Activated T-cell treated with anti-CD3 and anti-CD28 coated beads, Interleukin-2, amount 50 U/mL, for 72 hours (primary cell): ENCODE measurements at places on chromosomes 3 and 15. TPM values are rescaled to one million over a fixed set of nuclear protein-coding genes. Genes with fewer than 3 reads are reported as not detected.
A peak's percentile ranks its signal among the peaks of the same experiment; 100 is the strongest.

GRCh38 chr3:134074790-134075567, 45.3 kb upstream of the SLCO2A1 start:
- H3K27me3 ChIP-seq: peaks cover 5% of the 10 kb centered on the region
- DNase-seq: no peak
- H3K36me3 ChIP-seq: no peaks in the 10 kb centered on the region
- H3K4me1 ChIP-seq: no peaks in the 10 kb centered on the region

The CPEB1 gene
- 1.1 TPM for total RNA-seq

The ANKRD63 gene
- not detected for total RNA-seq

- DNase-seq: no peak
- no peaks in the 10 kb centered on the region for H3K36me3 ChIP-seq
- H3K4me1 ChIP-seq: no peaks in the 10 kb centered on the region
Observed at GRCh38 chr3:182325213-182325950, 467.9 kb upstream of the ATP11B start.

DNA sequence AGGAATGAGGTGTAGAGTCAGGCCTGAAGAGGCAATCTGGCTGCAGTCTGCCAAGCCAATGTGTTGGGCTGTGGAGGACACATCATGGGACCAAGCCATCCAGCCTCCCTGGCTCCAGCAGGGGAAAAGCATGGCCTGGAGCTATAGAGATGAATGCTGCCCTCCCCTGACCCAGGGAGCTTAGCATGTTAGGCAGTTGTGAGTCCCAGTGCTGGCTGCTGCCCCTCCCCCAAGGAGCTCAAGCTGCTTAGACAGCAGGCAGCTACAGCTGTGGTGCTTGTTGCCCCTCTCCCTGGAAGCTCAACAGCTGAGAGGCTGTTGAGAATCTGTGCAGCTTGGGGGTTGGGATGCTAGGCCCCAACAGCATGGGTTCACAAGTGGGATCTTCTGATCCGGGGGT, 85.6 kb upstream of the DNAJC19 start:
- no peak overlapping the region for H3K4me3 ChIP-seq
- no peak overlapping the region for H3K27ac ChIP-seq
- H3K36me3 ChIP-seq: peaks cover 5% of the 10 kb centered on the region

- H3K4me1 ChIP-seq: peaks cover 5% of the 10 kb centered on the region
- no peaks in the 10 kb centered on the region for H3K36me3 ChIP-seq
- DNase-seq: no peak
- no peaks in the 10 kb centered on the region for H3K27me3 ChIP-seq
Observed at GRCh38 chr15:78415284-78415683, 22.7 kb upstream of the IREB2 start.

The DPPA4 gene
- 0.86 TPM for total RNA-seq

The SH2D7 gene
- not detected for total RNA-seq

GRCh38 chr3:3772920-3773319, 26.3 kb upstream of the LRRN1 start:
- H3K4me3 ChIP-seq: no peak overlapping the region
- no peaks in the 10 kb centered on the region for H3K36me3 ChIP-seq
- H3K27ac ChIP-seq: no peak overlapping the region
- H3K4me1 ChIP-seq: no peaks in the 10 kb centered on the region

The TERC gene
- total RNA-seq: 5.6 TPM

- H3K36me3 ChIP-seq: no peaks in the 10 kb centered on the region
- H3K4me1 ChIP-seq: peaks cover 4% of the 10 kb centered on the region
- no peak for DNase-seq
- no peak overlapping the region for H3K4me3 ChIP-seq
Observed at GRCh38 chr15:40430271-40430805, 10.4 kb upstream of the BAHD1 start.

The DNAH12 gene
- 0.21 TPM for total RNA-seq

The GOLGA6L4 gene
- 2.6 TPM for total RNA-seq

The ZBTB11 gene
- total RNA-seq: 31.9 TPM

DNA sequence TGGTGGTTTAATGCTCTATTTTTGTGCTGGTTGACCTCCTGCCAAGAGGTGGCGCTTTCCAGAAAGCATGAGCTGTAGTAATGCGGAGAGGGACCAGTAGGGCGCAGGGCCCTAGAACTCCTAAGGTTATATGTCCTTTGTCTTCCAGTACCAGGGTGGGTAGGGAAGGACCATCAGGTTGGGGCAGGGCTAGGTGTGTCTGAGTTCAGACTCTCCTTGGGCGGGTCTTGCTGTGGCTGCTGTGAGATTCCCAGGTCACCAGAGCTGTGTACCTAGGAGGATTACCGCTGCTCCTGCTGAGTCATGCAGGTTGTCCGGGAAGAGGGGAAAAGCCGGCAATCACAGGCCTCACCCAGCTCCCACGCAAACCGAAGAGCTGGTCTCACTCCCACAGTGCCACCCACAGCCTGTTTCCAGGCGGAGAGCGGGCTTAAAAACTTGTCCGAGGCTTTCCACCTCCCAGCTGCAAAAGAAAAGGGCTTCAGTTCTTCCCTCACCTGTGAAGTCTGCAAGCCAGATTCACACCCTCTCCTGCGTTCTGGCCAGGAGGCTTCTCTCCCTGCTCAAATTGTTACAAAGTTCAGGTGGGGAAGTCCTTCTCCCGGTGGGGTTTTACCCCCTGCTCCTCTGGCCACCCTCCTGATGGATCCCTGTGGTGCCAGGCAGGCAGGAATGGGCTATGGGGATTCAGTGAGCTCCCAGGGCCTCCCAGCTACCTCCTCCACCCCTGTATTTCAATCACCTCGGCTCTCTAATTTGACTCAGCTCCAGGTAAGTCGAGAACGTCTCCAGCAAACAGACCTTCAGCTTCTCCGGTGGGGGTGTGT, 37.7 kb upstream of the BCHE start:
- H3K4me3 ChIP-seq: no peak overlapping the region
- peaks cover 2% of the 10 kb centered on the region for H3K36me3 ChIP-seq
- H3K27ac ChIP-seq: no peak overlapping the region

GRCh38 chr3:57157545-57157944, 7.6 kb downstream of the IL17RD start:
- no peak overlapping the region for H3K4me3 ChIP-seq
- DNase-seq: no peak
- H3K27me3 ChIP-seq: peaks cover 54% of the 10 kb centered on the region
- H3K4me1 ChIP-seq: peaks cover 6% of the 10 kb centered on the region
- no peak overlapping the region for H3K27ac ChIP-seq
- H3K36me3 ChIP-seq: no peaks in the 10 kb centered on the region

DNA sequence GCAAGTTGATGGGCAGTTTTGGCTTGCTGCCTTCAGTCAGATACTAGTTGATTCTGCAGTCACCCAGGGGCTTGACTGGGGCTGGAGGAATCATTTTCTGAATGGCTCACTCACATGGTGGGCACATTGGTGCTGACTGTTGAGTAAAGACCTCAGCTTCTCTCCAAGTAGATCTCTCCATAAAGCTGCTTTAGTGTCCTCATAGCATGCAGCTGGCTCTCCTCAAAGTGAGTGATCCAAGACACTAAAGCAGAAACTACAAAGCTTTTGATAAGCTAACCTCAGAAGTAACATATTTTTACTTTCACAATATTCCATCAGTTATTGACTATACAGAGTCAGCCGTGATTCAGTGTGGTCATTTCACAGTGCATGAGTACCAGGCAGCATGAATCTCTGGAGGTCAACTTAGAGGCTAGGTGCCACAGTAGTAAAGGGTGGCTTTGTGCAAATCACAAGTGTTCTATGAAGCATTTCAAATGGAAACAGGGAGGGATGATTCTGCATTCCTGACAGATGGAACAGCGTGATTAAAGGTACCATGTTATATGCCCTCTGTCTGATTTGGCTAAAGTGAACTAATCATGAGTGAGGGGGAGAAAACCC, 24.3 kb upstream of the ATP8B4 start:
- no peak overlapping the region for H3K27ac ChIP-seq
- peaks cover 31% of the 10 kb centered on the region for H3K4me1 ChIP-seq
- H3K27me3 ChIP-seq: no peaks in the 10 kb centered on the region
- H3K4me3 ChIP-seq: no peak overlapping the region
- no peak for DNase-seq
- no peaks in the 10 kb centered on the region for H3K36me3 ChIP-seq

The PRTG gene
- total RNA-seq: 0.25 TPM

The SPATA12 gene
- not detected for total RNA-seq

DNA sequence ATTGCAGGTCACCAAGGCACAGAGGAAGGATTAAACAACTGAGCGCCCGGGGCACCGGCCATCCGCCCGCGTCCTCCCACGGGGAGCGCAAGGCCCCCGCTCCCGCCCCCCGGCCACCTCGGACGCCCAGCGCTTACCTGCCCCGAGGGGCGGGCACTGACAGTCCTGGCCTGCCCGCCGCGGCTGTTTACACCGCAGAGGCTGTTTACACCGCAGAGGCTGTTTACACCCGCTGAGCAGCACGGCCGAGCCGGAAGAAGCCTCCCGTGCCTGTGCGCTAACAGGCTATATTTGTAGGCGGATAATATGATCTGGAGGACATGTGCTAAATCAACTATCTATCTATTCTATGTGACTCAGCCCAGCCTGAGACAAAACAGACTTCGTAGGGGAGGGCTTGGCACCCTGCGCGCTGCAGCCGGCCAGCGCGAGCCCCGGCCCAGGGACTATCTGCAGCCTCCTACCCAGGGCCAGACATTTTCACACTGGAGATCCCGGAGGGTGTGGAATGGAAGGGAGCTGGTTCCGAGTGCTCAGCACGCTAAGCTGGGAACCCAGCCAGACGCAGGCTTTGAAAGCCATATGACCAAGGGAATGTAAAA, at the start of gene LRRC2:
Gene LRRC2, minus strand, starts transcription at position 263 of the 602 bp plus-strand sequence. CDS start 14,711 bp downstream, outside the sequence.
- peaks cover 10% of the 10 kb centered on the region for H3K4me1 ChIP-seq
- peaks cover 48% of the 10 kb centered on the region for H3K27me3 ChIP-seq
- no peak within 1 kb of the TSS for H3K27ac ChIP-seq
- H3K36me3 ChIP-seq: no peaks in the 10 kb centered on the region
- DNase-seq: peak; percentile 18

GRCh38 chr15:98207928-98208327, 247.4 kb downstream of the ARRDC4 start:
- no peak overlapping the region for H3K4me3 ChIP-seq
- H3K27ac ChIP-seq: no peak overlapping the region
- H3K4me1 ChIP-seq: no peaks in the 10 kb centered on the region
- no peaks in the 10 kb centered on the region for H3K36me3 ChIP-seq

The GTF2E1 gene
- 15.9 TPM for total RNA-seq

DNA sequence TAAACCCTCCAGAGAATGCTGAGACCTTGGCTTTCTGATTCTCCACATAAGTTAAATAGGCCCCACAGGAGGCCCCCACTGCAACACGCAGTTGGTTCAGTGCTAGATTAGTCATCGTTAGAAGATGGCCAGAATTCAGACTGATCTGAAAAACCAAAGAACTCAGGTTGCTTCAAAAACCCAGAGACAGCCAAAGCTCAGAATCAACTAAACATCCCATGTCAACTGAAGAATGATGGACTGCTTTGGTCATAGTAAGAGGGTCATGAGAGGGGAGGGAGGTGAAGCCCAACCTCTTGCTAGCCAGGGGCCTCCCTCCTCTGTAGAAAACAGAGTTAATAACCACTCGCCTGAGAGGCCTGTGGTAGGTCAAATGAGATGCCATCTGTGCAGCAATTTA, 93.1 kb downstream of the AKAP13 start:
- peak; percentile 9 for DNase-seq
- H3K27me3 ChIP-seq: no peaks in the 10 kb centered on the region
- peak overlapping the region; percentile 16 for H3K4me3 ChIP-seq
- no peaks in the 10 kb centered on the region for H3K36me3 ChIP-seq

The MYNN gene
- 15.1 TPM for total RNA-seq

The UROC1 gene
- total RNA-seq: not detected

The NR2E3 gene
- not detected for total RNA-seq

- peak overlapping the region; percentile 40 for H3K27ac ChIP-seq
- no peaks in the 10 kb centered on the region for H3K27me3 ChIP-seq
- no peak overlapping the region for H3K4me3 ChIP-seq
- DNase-seq: no peak
Observed at GRCh38 chr15:78107471-78107870, 15.1 kb downstream of the SH2D7 start.

The SPTBN5 gene
- 1.7 TPM for total RNA-seq

The ENTPD3 gene
- not detected for total RNA-seq

DNA sequence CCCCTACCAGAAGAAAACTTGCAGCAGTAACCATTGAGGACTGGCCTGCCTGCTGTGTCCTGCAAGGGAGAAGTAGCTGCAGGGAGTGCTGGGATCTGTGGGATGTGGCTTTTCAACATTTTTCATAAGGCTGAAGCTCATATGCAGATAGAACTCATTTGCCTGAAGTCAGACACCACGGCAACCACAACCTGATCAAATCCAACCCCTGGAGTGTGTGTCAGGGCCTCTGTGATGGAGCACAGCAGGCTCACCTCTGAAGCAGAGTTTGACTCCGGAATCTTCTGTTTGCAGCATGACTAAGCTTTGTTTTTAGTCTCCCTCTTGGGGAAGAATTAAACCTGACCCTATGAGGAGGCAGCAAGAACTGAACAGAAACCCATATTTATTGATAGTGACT, 508.7 kb downstream of the AGBL1 start:
- H3K36me3 ChIP-seq: no peaks in the 10 kb centered on the region
- no peak overlapping the region for H3K27ac ChIP-seq
- H3K27me3 ChIP-seq: no peaks in the 10 kb centered on the region
- H3K4me3 ChIP-seq: no peak overlapping the region
- H3K4me1 ChIP-seq: no peaks in the 10 kb centered on the region

DNA sequence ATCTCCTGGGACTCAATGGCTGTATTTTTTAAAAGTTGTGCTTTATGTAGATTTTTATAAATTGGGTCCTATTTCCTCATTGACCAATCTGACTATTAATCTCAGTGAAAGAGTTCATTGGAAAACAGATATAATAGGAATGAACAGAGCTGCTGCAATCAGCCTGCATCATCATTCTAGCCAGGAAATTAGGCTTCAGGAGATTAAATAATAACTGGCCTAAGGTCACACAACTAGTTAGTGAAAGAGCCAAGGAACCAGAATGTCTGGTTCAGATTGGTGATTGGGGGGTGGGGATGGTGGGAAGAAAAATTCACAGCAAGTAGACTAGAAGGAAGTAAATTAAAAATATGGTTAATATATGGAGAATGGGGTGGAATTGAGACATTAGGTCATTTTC, 180.9 kb upstream of the ROPN1 start:
- no peak overlapping the region for H3K4me3 ChIP-seq
- H3K27me3 ChIP-seq: peaks cover 19% of the 10 kb centered on the region
- no peaks in the 10 kb centered on the region for H3K36me3 ChIP-seq
- no peak for DNase-seq
- no peaks in the 10 kb centered on the region for H3K4me1 ChIP-seq

DNA sequence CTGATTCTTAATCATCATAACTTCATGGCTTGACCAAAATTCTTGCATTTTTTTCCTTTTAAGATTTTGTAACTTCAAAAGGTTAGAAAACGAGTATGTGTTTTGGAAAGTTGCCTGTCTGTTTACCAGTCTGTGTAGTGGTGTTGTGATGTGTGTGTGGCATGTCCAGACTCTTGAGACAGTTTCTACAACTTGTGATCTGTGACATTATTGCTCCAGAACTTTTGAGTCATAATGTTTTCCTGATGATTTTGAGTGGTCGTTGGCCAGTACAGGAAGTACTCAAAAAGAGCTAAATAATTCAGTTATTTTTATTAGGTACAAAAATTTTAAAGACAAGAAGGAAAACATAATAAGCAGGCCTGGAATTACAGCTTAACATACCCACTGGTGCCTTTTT, 229.0 kb upstream of the C2CD4B start:
- peaks cover 30% of the 10 kb centered on the region for H3K27me3 ChIP-seq
- no peak for DNase-seq
- no peak overlapping the region for H3K27ac ChIP-seq
